ENCODE measurements at places on chromosomes 11 and 22. TPM values are rescaled to one million over a fixed set of nuclear protein-coding genes. Genes with fewer than 3 reads are reported as not detected.
A peak's percentile ranks its signal among the peaks of the same experiment; 100 is the strongest.

DNA sequence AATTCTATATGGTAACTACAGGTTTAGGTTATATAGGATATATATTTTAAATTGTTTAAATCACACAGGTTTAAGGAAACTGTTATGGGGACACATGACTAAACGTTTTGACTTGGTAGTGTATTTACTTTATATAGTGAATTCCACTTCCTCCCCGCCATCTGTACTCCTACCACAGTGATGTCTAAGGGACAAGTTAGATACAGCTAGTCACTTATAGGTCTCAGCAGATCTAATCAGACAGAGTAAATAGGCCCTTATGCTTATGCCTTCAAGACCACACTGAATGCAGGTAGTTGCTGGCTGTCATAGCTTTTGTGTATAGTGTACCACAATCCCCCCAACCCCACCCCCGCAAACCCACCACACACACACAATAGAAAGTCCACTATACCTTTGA, 8.2 kb downstream of the SESN3 start:
- DNase-seq = no peak

DNA sequence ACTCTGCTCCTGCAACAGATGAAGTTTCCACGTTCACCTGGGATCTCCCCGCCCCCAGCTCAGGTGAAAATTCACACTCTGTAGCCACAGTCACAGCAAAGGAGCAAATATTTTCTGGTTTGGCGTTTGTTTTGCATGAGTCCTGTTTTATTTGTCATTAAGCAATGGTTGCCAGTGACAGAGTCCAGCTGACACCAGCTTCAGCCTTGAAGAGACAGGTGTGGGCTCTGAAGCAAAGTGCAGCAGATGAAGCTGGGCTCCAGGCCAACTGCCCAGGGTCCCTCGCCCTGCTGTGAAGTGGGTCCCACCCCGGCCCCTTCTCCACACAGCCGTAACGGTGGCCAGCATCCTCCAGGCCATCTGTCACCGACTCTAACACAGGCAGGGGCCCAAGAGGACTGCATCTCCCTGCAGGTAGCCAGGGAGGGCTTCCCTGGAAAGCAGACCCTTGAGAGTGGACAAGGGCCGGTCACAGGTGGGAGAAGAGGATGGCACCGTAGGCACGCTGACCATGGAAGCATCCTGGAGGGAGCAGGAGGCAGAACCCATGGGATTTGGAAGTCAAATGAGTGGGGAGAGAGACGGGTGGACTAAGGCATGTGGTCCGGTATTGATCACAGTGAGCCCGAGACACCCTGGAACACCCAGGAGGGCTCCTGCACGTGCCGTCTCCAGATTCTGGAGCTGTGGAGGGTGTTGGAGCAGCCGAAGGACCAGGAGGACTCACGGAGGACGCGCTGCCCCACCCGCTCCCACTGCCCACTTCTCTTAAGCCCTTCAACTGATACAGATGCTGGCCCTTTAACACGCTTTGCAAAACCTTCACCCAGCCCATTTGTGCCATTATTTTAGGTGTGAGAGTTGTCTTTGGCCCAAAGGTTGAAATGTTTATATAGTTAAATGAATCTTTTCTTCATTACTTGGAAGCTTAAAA, 294.5 kb downstream of the BRD1 start:
- no peak for DNase-seq

GRCh38 chr22:31876156-31876920, 68.0 kb upstream of the YWHAH start:
- no peak for DNase-seq

DNA sequence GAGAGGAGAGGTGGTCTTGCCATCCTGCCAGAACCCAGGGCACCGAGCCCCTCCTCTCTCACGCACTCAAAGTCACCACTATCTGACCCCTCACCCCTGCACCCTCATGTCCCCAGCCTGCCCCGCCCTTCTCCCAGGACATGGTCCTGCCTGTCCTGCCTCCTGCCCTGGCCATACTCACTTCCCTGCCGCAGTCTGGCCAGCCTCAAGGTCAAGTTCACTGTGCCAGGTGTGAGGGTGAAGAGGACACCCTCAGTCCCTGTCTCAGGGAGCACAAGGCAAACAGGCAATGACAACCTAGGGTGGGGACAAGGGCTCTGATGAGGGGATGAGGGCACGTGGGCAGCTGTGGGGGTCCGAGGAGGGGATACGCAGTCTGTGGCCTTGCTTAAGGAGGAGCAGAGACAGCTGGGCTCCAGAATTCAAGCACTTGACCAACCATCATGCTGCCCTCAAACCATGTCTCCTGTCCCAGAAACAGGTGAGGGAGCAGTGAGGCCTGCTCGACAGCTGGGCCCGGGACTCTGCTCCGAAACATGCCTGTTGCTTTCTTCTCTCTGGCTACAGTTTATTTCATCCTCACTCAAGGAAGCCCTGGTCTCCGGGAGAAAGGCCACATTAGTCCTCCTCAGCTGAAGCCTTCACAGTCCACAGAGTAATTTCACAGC, 36.6 kb downstream of the PDGFB start:
- DNase-seq = peak; percentile 19

DNA sequence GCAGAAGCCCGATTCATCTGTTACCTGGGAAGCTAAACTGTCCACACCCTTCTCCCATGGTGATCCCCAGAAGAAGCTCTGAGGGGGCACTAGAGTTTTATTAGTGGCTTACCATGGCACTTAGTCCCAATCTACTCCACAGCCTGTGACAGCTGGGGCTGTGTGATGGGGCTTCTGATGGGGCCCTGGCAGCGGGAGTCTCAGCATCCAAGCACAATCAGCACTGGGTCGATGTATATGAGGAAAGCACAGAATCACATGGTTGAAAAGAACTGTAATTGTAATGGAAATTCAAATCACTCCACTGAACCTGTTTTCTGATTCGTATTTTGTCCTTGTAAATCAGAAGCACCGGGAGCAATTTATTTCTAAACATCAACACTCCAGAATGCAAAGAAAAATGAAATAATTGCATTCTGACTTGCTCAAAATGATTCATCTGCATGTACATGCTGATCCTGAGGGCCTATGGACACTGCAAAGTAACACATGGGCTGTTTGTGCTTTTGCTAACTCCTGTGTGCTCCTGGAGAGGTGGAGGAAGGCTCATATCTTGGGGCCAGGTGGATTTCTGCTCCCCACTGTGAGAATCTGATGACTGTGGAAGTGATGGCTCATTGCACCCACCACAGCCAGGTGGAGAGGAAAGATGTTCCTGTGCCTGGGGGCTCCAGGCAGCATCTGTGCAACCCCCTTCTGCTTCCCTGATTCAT, 203.0 kb downstream of the KIRREL3 start:
- DNase-seq = no peak

DNA sequence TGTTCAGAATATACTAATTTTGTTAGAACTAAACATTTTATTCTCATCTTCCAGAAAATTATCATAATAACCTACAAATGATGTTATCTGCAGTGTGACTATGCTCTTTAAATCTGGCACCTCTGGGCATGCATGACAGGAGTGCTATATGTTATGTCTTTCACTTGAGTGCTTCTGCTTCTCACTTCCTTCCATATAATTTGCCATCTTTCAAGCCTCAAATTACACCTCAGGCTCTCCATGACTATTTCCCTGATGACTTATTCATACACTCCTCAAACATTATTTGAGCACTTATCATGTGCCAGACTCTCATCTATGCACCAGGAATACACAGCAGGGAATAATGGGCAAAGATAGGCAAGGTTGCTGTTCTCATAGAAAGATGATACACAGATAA, 219.3 kb upstream of the POU2AF2 start:
- DNase-seq = no peak

DNA sequence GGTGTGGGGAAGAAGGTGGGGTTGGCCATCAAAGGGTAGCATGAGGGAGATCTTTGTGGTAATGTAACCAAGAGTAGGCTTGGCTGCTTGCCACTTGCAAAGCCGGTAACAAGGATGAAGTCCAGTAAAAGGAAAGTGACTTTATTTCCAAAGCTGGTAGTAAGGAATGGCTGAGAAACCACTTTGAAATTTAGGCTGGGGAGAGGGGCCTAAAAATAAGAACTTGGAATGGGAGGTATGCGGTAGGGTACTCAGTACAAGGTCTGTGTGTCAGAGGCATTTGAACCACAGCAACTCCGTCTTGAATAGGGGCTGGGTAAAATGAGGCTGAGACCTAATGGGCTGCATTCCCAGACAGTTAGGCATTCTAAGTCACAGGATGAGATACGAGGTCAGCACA, 216.0 kb upstream of the ISX start:
- DNase-seq = no peak

- no peak for DNase-seq
These were observed 13.6 kb downstream of the KCNJ5 start for GRCh38 chr11:128904656-128905344.

GRCh38 chr11:68857037-68857586, 15.4 kb upstream of the CPT1A start:
- no peak for DNase-seq

DNA sequence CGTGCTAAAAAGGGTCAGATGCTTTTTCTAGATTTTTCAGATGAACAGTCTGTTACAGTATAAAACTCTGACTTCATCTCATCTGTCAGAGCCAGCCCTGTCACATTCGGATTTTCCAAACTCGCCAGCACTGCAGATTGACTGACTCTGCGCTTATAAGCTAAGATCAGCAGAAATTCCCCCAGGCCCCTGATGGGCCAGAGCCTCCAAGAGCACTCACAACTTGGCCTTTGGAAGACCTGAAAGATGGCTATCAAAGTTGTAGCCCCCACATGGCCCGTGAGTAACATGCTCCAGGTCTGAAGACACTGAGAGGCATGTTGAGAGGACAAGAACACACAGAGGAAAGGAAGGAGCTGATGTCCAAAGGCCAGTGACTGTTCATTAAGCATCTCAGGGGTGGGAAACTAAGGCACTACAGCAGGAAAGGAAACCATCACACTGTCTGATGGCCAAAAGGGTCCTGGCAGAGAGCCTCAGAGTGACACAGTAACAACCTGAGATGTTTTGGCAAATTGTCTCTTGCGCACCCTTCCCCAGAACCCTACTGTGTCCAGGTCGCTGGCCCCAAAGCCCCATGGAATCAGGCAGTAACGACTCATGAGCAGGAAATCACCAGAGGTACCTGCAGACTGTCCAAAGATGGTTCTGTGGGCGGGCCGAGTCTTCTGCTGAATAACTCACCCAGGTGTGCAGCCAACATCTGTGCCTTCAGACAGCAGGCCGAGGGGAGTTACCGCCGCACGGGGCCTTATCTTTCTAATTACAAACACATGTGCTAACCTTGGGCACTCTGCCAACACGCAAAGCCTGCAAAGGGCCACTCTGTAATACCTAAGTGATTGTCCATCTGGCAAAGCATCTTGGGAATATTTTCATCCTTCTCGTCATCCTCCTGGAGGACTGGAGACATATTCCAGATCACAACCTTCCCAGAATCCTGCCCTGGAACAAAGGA, 23.6 kb downstream of the HIRA start:
- no peak for DNase-seq

DNA sequence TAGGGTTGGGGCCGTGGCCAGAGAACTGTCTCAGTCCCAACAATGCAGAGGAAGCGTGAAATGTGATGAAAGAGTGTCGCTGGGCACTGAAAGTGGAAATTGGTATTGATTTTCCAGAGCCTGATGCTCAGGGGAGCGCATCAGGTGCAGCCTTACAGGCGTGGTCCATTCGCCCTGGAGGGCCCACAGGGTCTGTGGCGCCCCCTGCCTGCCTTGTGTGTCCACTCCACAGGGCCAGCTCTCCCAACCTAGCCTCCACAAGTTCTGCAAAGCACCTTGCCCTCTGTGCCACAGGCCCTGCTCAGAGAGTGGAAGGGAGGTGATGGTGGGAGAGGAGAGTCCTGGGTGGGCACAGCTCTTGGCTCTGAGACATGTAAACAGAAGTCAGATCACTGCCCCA, 54.9 kb upstream of the LMO1 start:
- no peak for DNase-seq

DNA sequence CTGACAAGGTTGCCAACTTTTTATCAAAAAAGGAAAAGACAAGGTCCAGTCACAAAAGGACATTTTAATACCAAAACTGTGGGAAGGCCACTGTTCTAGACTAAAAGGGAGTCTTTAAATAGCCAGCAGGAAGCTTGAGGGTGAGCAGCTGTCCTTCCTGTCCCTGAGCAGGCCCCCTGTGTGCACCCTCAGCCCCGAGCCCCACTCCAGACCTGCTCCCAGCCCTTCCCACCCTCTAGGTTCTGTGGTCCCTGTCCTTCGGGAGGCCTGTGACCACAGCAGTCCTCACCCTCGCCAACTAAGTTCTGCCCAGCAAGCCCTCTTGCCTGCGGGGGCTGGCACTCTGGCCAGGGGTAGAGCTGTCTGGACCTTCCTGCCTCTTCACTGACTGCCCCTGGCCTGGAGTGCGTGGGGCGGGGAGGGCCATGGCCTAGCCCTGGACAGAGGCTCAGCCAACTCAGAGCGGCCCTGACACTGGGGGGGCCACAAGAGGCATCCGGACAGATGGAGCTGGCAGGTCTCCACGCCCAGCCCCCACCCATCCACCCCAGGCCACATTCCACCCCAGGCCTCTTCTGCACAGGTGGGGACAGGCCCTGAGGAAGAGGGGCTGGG, 1.6 kb upstream of the PLXNB2 start:
- DNase-seq = no peak

- no peak for DNase-seq
These were observed 200.5 kb downstream of the TRIM29 start for GRCh38 chr11:119937412-119937811.

- no peak for DNase-seq
These were observed 15.8 kb upstream of the SIK2 start for GRCh38 chr11:111586388-111586831.

DNA sequence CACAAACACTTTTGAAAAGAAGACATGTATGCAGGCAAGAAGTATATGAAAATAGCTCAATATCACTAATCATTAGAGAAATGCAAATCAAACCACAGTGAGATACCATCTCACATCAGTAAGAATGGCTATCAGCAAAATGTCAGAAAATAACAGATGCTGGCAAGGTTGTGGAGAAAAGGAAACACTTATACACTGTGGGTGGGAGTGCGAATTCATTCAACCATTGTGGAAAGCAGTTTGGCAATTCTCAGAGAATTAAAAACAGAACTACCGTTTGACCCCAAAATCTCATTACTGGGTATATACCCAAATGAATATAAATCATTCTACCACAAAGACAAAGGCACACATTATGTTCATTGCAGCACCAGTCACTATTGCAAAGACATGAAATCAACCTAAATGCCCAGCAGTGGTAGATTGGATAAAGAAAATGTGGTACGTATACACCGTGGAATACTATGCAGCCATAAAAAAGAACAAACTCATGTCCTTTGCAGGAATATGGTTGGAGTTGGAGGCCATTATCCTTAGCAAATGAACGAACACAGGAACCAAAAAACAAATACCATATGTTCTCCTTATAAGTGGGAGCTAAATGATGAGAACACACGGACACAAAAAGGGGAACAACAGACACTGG, 18.5 kb downstream of the MMP13 start:
- DNase-seq = no peak

The TSKU gene
- 2.8 TPM for total RNA-seq

The C11orf16 gene
- not detected for total RNA-seq

The OLFML1 gene
- total RNA-seq = not detected

The SHISAL1 gene
- total RNA-seq = not detected

The KCNK4 gene
- not detected for total RNA-seq

The ZNF214 gene
- total RNA-seq = not detected

The SEC14L6 gene
- total RNA-seq = not detected
